ENCODE measurements at places on chromosomes 1 and 21.

- DNase-seq: no peak
Measured at GRCh38 chr1:1430114-1430982, 5.1 kb upstream of the VWA1 start.

- no peak for DNase-seq
Measured at GRCh38 chr1:56966698-56966999, 834 bp upstream of the C8B start.

DNA sequence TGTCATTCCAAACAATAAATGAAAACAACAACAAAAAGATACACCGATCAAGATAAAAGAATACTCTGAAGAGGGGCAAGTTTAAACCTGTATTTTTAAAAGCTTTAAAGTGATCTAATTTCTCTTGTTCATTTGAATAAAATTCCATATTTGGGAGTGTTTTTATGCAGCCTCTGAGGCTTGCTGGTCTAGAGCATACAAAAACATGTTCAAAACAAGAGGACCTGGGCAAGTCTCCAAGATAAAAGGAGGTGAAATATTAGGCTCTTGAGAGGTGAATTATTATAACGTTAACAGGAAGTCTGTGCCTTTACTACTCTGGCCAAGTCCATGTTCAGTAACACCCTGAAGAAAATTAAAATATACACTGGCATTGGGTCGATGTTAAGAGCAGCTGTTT, 20.1 kb downstream of the URB1 start:
- no peak for DNase-seq

- no peak for DNase-seq
Measured at GRCh38 chr1:223363856-223364684, at the start of gene SUSD4. Gene SUSD4 (minus strand): TSS chr1:223364176. CDS start chr1:223363425, 751 bp downstream.

DNA sequence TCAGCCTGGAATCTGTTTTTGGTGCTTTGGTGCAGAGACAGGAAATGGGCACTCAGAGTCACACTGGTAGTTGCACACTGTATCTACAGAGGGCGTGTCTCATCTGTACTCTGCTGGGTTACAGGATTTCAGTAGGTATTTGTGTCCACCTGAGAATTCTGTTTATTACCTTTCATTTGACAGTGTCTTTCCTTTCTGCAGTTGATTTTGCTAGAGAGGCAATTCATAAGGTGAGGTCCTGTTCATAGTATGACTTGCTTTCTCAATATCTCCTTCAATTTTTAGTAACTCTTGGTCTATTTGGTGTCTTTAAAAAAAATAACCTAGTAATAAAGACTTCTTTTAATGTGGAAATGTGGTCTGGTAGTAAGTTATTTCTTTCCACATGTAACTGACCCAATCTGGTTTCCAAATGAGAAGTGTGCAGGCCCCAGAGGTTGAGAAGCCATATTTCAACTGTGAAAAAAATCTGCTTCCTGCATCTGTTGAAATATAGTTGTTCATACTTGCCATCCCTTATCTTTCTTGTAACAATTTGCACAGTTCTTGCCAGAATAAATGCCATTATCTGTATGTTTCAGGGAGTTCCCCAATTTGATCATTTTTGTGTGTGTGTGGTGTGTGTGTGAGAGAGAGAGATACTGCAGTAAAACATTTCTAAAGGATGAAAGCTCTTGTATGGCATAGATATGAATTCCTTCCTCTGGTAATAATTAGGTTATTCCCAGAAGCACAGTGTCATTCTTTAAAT, 78.4 kb upstream of the DNAJC6 start:
- DNase-seq: no peak

DNA sequence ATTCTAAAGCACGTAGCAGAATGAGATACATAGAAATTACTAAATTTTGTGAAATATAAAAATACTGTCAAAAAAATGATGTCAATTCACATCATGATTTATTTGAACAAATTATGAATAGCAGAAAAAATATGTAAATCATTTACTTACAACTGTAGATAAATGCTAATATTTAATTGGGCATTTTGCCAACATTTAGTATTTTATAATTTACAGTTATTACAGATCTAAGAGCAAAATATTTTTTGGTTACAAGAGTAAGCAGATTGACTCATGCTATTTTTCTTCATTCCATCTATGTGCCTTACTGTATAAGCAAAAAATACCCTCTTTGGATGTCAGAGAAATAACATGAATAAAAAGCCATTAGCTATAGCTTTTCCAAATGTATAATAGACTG, 282.3 kb upstream of the RGS18 start:
- DNase-seq: no peak

DNA sequence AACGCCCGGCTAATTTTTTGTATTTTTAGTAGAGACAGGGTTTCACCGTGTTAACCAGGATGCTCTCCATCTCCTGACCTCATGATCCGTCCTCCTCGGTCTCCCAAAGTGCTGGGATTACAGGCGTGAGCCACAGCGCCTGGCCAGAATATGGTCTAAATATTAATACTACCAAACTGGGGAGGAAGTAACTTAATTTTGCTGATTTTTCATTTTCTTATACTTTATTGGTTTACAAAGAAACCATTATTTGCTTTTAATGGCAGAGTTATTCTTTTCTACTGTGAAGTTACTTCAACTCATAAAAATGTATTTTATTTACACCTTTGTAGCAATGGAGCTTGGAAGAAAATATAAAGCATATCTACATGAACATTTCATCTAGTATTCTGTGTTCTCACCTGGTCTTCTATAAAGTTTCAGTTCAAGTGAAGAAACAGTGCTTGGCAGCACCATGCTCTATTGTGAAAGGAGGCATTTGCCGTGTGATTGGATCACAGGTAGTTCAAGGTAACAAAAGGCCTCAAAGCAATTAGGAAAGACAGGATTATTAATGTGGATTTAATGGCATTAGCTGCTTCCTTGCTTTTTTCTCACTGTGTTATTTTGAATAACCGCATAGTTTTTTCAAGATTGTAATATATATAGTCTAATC, 13.6 kb downstream of the GBP1 start:
- no peak for DNase-seq

GRCh38 chr1:214264196-214264595, 16.8 kb upstream of the SMYD2 start:
- DNase-seq: no peak
